ENCODE measurements at places on chromosomes 1 and 21.
A peak's percentile ranks its signal among the peaks of the same experiment; 100 is the strongest.

GRCh38 chr1:225848030-225848955 is 33.9 kb downstream of the TMEM63A start:
- DNase-seq = no peak
- no peak overlapping the region for H3K4me3 ChIP-seq
- peak overlapping the region; percentile 53 for H3K27ac ChIP-seq
- peaks cover 63% of the 10 kb centered on the region for H3K36me3 ChIP-seq
- peaks cover 12% of the 10 kb centered on the region for H3K4me1 ChIP-seq
- peaks cover 13% of the 10 kb centered on the region for H3K27me3 ChIP-seq

DNA sequence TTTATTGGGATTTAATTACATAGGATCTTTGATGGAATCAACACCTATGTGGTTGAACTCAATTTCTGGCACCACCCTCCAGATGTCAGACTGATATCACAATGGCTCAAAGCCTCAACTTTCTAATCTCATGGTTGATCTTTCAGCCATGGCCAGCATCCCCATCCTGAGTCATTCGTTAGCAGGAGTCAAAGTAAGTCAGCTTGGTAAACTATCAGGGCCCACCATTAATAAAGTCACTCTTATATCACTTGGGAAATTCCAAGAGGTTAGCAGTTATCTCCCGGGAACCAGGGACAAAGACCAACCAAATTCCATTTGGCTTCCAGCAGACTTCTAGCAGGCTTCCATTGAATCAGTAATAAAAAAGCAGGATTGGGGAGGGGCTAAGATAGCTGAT is 50.7 kb upstream of the TNFSF4 start:
- no peak for DNase-seq
- no peak overlapping the region for H3K4me3 ChIP-seq
- no peaks in the 10 kb centered on the region for H3K27me3 ChIP-seq
- no peaks in the 10 kb centered on the region for H3K4me1 ChIP-seq
- H3K36me3 ChIP-seq = no peaks in the 10 kb centered on the region

DNA sequence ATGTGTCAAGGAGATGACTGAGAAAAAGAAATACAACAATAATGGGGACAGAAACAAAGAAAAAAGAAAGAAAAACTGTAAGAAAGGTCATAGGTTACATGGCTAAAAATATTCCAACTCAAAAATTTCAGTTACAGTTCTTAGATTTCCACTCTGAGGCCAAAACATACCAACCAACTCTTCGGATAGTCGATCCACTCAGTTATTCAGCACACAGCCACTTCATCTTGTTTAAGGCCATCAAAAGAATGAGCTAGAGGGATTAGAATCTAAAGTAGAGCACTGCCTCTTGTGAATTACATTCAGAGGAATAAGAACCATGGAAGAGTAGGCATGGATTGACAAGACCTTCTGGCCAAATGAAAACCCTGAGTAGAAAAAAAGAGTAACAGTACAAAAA is 277.0 kb downstream of the MRPL39 start:
- H3K4me3 ChIP-seq = no peak overlapping the region
- peaks cover 1% of the 10 kb centered on the region for H3K27me3 ChIP-seq
- H3K27ac ChIP-seq = no peak overlapping the region
- no peak for DNase-seq

DNA sequence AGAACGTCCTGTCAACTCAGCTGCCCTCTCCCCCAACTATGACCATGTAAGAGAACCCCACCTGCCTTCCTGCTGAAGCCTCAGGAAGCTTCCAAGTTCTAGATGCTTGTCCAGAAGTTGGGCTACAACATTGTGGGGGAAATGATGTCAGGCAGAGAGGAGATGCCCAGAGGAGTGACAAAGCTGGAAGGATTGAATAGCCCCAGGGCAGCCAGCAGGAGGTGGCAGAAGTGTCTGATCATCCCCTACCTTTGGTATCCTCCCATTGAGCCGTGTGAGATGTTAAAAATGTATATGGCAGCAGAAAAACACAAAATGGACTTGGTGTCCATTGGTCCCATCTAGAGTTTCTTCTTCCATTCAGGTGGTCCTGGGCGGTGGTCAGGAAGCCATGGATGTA is 6.6 kb downstream of the EIF3I start:
- H3K4me1 ChIP-seq = peaks cover 4% of the 10 kb centered on the region
- DNase-seq = no peak
- no peak overlapping the region for H3K27ac ChIP-seq
- no peak overlapping the region for H3K4me3 ChIP-seq
- no peaks in the 10 kb centered on the region for H3K27me3 ChIP-seq

DNA sequence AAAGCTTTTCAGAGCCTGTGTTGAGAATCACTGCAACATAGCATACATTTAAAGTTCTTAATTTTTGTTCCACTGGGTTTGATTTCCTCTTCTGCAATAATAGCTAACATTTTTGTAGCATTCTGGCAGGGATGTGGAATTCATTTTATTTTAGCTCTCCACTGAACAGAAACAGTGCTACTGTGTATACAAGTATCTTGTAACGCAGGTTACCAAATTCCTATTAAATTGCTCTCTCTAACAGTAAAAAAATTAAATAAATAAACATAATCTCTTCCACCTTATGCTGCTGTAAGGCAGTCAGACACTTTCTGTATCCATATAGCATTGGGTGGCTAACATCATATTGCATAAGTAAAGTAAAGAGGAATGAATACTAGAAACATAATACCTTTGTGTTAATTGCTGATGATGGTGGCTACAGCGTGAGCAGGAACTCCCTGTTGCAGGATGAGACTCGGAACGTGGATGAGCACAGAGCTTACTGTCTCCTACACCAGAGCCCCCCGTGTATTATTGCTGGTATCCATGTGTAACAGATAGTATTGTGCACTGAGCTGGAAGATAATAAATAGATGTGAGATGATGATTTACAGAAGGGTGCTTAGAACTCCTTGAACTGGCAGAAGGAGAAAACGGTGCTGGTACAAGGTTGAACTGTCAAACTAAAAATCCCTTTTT is 276.9 kb upstream of the SNX7 start:
- H3K27me3 ChIP-seq = no peaks in the 10 kb centered on the region
- no peak for DNase-seq
- no peaks in the 10 kb centered on the region for H3K4me1 ChIP-seq
- no peak overlapping the region for H3K27ac ChIP-seq

DNA sequence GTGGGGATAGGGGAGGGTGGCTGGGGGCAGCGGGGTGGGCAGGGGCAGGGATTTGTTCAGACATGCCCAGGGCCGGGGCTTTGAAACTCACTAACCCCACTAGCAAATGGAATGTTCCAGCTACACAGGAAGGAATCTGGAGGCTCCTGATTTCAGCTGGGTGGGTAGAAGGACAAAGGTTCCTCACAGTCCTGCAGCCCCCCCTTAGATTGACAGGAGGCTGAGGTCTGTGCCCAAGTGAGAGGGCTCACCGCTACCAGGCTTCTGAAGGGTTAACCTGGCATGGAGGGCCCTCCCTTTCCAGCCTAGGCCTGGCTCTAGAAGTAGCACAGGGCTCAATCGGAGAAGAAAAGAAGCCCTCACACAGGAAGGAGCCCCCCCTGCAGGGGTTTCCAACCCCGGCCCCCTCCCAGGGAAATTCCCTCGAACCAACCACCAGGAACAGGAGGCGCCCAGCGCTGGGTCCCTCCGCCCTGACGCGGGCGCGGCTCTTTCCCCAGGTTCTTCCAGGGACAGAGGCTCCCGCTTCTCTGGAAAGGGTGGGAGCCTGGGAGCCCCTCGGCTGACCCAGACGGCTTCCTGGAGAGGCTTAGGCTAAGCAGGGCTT is 3.3 kb downstream of the EPHA2 start:
- H3K4me3 ChIP-seq = peak overlapping the region; percentile 95
- H3K27ac ChIP-seq = peak overlapping the region; percentile 98
- peaks cover 55% of the 10 kb centered on the region for H3K4me1 ChIP-seq
- peak; percentile 47 for DNase-seq

- peaks cover 9% of the 10 kb centered on the region for H3K36me3 ChIP-seq
- DNase-seq = no peak
- peaks cover 36% of the 10 kb centered on the region for H3K4me1 ChIP-seq
These were observed 49.9 kb downstream of the MAN1C1 start for GRCh38 chr1:25666460-25666859.

DNA sequence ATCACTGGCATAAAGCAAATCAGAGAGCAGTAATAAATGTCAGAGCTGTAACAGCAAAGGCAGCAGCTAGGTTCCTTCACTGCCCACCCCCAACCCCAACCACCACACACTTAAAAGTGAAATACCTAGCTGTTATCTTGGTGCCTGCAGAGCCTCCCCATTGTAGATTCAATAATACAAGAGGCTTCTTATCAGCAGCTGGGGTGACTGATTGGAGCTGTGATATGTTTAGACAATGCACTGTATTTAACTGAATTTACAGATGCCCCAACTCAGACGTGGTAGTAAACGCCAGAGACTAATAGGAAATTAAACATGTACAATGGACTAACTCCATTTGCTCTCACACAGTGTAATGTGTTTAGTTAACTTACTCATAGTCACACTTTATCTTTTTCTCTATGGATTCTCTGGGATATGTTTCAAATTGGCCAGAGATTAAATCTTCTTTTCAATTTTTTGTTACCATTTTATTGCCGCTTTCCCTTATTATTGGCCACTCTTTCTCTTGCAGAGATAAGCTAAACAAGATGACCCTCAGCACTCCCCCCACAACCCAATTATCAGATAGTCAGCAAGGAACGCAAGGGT is 117.1 kb downstream of the ESRRG start:
- H3K27me3 ChIP-seq = peaks cover 3% of the 10 kb centered on the region
- H3K36me3 ChIP-seq = no peaks in the 10 kb centered on the region
- no peak overlapping the region for H3K4me3 ChIP-seq
- H3K27ac ChIP-seq = peak overlapping the region; percentile 95

All from endothelial cell (in vitro differentiated cells).